ENCODE measurements at places on chromosomes 1 and 21.

DNA sequence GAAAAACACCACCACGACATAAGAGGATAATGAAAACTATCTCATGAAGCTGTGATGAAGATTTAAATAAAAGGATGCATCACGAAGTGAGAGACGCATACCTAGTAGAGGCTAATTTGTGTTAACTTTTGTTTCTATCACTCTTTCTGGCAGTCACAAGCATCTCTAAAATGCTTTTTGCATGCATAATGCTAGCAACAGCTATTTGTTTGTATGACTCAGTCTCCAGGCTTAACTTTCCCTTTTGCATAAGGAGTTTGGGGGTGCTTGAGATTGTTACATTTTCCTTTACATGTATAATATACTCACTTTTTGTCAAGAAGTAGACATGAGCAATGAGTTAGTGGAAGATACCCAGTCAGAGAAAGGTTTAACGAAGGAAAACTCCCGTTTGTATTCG lies 385.4 kb downstream of the DISC1 start:
- DNase-seq: no peak

DNA sequence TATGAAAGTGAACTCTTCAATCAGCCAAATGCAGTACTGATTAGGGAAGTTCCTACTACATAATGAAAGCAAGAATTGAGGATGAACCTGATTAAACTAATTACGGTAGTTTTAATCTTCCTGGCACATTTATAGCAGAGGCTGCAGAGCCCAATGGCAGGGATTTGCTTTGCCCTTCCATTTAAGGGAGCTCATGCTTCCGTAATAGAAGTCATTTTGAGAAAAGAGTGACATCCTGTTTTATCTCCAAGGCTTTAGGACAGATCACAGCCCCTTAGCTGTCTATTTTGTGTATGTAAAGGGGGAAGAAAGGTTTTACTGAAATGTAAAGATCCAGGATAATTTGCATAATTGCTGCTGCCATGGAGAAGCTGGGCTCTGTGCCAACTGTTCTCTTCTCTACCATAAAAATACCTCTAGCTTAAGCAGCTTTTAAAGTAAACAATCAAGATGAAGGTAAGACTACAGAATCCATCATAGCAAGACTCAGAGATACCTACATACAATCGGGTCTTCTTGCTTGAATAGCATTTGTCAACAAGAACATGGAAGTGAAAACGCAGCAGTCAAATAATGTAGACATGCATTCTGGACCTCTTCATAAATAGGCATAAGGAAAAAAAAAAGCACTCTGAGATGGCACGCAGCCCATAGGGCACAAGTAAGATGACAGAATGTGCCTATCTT lies 62.5 kb downstream of the ASH1L start:
- DNase-seq: no peak

DNA sequence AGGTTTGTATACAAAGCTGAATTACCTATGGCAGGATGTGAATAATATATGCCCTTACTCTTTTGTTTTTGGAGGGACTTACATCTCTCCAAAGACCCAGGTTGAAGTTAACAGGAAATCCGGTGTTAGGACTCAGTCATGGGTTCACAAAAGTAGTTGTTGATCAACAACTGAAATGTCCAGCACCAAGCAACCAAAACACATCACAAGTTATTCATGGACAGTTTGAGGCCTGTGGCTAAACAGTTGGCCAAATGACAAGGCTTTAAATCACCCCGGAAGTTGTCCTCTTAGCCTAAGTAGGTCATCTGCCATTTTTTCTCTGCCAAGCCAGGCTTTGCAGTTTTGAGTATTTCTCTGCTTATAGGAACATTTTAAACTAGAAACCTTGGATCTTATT lies 89.9 kb downstream of the CD247 start:
- no peak for DNase-seq

- peak; percentile 4 for DNase-seq
These were observed 46.4 kb upstream of the SIPA1L2 start for GRCh38 chr1:232676307-232676706.

DNA sequence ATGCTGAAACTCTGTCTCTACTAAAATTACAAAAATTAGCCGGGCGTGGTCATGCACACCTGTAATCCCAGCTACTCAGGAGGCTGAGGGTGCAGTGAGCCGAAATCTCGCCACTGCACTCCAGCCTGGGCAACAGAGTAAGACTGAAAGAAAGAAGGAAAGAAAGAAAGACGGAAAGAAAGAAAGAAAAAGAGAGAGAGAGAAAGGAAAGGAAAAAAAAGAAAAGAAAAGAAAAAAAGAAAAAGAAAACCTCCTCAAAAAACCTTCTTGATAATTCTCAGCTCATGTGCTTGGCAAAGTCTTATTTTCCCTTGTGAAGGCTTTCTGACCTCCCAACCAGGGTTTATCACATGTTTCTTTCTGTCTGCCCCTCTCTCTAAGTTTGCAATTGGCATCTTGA lies 7.3 kb downstream of the NID1 start:
- DNase-seq: no peak

All from stimulated activated CD4-positive, alpha-beta T cell treated with anti-CD3 and anti-CD28 coated beads, Interleukin-1b, Interleukin-23, amount 100 ng/mL, for 48 hours (primary cell).